ENCODE measurements at places on chromosomes 3 and 15.

DNA sequence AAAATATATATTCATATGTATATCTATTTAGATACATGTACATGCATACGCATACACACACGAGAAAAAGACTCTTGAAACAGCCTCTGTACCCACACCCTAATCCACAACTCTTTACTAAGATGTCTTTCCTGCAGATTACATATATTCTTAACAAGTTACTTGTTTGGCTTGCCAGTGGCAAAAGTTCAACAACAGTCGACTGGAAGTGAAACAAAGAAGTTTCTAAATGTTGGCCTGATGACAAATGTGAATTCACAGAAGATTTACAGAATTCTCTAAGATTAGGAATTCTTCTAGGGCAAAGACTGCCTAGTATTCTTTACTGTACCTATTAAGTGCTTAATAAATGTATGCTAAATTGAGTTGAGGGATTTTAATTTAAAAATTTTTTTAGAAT is 116.8 kb downstream of the CDIN1 start:
- DNase-seq: no peak

- DNase-seq: no peak
Observed at GRCh38 chr3:119604878-119605277, 7.2 kb downstream of the PLA1A start.

- DNase-seq: no peak
Observed at GRCh38 chr3:133578548-133579191, 5.2 kb downstream of the CDV3 start.

DNA sequence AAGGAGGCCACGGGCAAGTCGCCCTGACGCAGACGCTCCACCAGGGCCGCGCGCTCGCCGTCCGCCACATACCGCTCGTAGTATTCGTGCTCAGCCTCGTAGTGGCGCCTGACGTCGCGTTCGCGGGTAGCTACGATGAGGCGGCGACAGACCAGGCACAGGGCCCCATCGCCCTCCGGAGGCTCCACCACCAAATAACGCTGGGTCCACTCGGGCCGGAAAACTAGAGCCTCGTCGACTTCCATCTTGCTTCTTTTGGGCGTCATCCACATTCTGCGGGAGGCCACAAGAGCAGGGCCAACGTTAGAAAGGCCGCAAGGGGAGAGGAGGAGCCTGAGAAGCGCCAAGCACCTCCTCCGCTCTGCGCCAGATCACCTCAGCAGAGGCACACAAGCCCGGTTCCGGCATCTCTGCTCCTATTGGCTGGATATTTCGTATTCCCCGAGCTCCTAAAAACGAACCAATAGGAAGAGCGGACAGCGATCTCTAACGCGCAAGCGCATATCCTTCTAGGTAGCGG is at the start of gene EPM2AIP1:
EPM2AIP1 (minus strand) TSS at position 326 of the 520 bp plus-strand sequence; CDS start at position 272, 54 bp downstream.
- no peak for DNase-seq

DNA sequence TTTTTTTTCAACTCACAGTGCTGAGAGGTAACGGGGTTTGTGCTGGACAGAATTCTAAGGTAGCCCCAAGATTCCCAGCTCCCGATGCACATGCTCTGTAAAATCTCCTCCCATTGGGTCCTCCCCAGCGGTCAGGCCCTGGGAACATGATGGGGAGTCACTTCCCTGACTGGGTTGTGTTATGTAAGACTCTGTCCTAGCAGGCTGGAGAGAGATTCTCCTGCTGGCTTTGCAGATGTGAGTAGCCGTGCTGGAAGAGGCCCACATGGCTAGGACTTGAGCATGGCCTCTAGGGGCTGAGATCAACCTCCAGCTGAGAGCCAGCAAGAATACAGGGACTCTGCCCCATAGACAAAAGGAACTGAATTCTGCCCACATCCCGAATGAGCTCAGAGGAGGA is 83.7 kb upstream of the OXTR start:
- DNase-seq: no peak

DNA sequence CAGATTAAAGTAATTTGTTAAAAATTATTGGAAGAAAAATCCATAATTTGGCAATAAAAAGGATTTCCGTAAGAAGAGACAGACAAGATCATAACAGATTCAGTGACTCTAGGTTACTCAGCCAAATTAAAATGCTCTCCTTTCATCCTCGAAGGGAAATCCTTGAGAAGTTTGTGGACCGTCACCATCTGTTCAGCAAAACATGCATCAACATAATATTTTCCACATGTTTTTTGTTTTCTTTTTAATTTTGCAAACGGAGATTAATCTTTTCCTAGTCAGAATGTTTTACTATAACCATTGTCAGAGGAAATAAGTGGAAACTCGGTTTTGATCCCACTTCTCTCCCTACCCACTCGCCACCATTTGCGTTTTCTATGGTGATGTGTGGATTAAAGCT is 128.3 kb downstream of the TMCO5A start:
- DNase-seq: no peak

- no peak for DNase-seq
Observed at GRCh38 chr3:79041621-79042020, 726.2 kb downstream of the ROBO1 start.

DNA sequence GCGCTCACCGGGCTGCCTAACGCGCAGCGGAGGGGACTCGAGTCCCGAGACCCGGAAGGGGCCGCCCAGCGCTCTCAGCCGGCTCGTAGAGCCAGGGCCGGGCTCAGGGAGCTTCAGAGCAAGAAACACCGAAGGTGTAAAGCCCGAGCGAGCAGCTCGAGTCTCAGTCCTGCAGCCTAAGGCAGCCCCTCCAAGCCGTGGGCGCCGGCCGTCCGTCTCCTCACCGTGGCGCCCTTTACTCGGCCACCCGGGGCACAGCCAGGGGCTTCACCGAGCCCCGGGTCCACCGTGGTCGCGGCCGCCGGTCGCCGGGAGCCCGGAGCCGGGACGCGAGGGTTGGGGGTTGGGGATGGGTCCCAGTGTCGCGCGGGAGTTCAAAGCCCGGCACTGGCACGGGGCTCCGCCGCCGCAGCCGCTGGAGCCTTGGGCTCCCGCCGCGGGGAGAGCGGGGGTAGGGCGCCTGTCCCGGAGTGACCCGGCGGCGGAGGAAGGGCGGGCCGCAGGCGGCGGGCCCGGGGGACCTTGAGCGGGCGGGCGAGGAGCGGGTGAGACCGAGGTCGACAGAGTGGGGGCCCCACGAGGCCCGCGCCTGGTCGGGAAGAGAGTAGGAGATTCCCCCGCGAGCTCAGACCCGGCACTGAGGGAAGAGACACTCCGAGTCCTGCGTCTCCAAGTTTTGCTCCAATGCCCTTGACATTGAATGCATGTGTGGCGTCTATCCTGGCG is 26.9 kb upstream of the THRB start:
- DNase-seq: peak; percentile 25

GRCh38 chr3:194298331-194299227 is 52.5 kb downstream of the CPN2 start:
- DNase-seq: no peak

- peak; percentile 96 for DNase-seq
Observed at GRCh38 chr3:177211503-177212277, 14.4 kb upstream of the TBL1XR1 start.

DNA sequence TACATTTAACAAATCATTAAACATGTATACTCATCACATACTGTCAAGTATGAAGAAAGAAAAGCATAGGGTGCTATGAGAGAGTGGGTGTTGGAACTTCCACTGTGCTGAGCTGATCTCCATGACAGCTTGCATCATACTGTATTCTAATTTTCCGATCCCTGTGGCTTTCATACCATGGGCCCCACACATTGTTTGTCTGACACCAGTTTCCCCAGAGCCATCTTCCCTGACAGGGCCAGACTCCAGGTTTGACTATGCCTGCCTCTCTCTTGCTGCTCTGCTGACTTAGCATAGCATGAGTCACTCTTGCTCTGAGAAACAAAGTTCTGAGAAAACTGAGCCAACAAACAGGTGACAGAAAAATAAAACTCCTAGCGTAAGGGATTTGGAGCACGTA is 37.0 kb upstream of the CASR start:
- DNase-seq: no peak

DNA sequence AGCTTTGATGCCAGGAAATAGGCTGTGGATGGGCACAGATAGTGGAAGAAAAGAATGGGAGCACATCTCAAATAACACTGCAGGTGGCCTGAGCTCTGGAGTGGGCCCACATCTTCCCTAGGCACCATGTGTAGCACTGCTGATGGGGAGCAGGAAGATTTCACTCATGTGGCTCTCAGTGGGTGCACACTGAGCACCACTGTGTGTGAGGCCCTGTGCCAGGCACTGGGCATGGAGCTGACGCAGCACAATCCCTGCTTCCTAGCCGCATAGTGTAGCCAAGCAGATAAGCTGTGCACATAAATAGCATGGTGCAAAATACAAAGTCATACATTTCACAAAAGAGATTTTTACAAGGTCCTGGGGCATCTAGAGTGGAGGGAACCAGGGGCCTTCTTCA is 101.6 kb downstream of the MOBP start:
- no peak for DNase-seq

DNA sequence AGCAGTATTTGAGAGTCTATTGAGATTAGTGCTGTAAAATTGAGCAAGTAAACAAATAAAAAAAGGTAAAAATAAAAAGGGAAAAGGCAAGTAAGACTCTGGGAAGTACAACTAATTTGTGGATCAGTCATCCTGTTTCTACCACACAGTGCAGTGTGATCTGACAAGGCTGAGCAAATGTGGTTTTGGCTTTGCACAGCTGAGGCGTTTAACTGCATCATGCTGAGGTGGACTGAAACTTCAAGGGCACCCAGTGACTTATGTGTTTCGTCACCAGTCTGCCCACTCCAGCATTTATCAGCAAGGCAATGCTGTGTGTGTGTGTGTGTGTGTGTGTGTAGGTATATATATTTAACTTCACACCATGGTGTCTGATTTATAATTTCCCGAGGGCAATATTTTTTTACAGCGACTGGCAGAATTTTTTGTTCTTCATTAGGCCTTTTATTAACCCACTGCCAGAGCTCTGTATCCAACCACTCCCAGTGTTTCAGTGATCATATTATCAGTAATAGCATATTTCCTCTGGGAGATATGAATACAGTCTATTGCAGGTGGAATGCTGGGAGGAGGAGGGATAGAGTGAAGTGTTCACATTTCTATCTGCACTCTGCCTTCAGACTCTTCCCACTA is 131.5 kb upstream of the SATB1 start:
- no peak for DNase-seq

DNA sequence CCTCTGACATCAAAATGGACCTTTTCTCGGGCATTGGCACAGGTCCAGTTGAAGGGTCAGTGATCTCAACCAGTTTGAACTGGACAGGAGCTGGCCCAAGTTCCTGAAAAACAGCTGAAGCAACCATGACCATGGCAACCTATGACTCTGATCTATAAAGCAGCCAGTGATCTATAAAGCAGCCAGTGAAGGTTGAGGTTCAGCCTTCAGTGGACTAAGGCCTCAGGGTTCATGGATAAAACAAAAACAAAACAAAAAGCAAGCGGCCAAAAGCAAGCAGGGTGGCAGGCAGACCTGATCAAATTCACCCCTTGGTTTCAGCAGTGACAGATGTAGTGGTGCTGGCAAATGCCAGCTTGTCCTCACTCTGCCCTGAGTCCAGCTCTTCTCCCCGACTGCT is 10.0 kb upstream of the CHRNB4 start:
- DNase-seq: no peak

GRCh38 chr3:5560199-5560598 is 372.7 kb downstream of the EDEM1 start:
- no peak for DNase-seq

GRCh38 chr3:64238971-64239667 is 13.9 kb upstream of the PRICKLE2 start:
- no peak for DNase-seq

- no peak for DNase-seq
Observed at GRCh38 chr3:128472449-128473179, 5.9 kb upstream of the DNAJB8 start.

DNA sequence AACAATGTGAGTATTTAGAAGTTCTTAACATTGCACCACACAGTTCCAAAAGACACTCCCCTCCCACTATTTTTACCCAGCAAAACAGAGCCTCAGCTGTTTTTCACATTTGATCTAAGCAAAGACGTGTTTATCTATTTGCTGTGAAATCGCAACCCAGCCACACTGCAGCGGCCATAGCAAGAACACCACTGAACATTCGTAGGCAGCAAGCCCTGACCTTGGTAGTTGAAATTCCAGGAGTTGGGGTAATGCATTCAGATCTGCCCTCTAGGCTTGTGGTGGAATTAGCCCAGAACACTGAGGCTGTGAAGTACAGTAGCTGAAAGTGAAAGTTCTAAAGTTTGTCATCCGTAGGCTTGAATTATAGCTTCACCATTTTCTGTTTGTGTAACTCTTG is 17.1 kb upstream of the SLC24A5 start:
- no peak for DNase-seq

GRCh38 chr3:41143421-41144031 is 55.8 kb upstream of the CTNNB1 start:
- no peak for DNase-seq

- no peak for DNase-seq
Observed at GRCh38 chr3:38549486-38549885, 53.3 kb downstream of the EXOG start.

- DNase-seq: peak; percentile 17
Observed at GRCh38 chr15:64046421-64047153, at the start of gene DAPK2. TSS of gene DAPK2 (minus strand) at chr15:64046485. CDS start at chr15:64040261, 6,224 bp downstream.

DNA sequence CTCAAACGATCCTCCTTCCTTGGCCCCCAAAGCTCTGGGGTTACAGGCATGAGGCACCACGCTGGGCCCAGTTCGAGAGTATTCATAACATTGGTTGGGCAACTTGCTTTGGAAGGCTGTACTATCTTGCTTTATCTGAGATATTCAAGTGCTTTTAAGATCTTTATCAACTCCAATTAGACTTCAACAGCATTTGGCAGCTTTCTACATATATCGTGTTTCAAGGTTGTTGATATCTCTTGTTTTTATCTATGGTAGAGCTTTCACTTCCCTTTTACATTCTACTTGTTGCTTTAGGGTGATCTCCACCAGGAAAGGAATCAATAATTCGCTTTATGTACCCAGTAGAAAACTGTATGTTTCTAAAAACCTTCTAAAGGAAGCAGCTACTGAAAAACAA is 395.3 kb downstream of the IL5RA start:
- DNase-seq: no peak

- DNase-seq: no peak
Observed at GRCh38 chr3:16990163-16990562, 105.4 kb downstream of the PLCL2 start.

GRCh38 chr3:115667738-115668065 is 44.4 kb downstream of the GAP43 start:
- no peak for DNase-seq

DNA sequence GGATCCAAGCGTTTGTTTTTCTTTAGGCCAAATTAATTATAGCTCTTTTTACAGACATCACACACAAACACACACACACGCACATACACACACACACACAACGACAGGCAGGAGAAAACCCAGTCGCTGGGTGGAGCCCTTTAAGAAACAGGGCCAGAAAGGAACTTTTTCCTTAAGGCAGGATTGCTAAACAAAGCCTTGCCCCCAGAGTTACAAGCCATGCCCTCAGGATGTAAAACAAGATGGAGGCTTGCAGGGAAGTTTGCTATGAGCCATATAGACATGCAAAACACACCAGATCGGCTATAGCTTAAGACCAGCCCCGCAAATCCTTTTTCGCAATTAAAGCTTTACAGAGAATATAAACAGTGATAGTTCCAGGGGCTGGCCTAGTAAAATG is 16.3 kb upstream of the IQCF2 start:
- no peak for DNase-seq
